LHCN-M2 (cell line): ENCODE measurements at places on chromosomes 1 and 21. TPM values are rescaled to one million over a fixed set of nuclear protein-coding genes. Genes with fewer than 3 reads are reported as not detected.

HAO2 gene
- not detected in 2 replicates for total RNA-seq

LCA5L gene
- total RNA-seq = 0.58 and 0.98 TPM in 2 replicates

KCNJ9 gene
- total RNA-seq = not detected in 2 replicates

LINGO4 gene
- not detected in 2 replicates for total RNA-seq
